Placental epithelial cell (primary cell): ENCODE measurements at places on chromosomes 13 and 19. TPM values are rescaled to one million over a fixed set of nuclear protein-coding genes. Genes with fewer than 3 reads are reported as not detected.

Gene WDR88
- not detected in 2 replicates for total RNA-seq

Gene COX6B1
- total RNA-seq, result 268 and 559 TPM in 2 replicates

Gene ZSWIM4
- 2.0 and 4.1 TPM in 2 replicates for total RNA-seq

Gene ADGRE3
- not detected in 2 replicates for total RNA-seq

Gene FGF14
- under 0.01 TPM in 2 replicates for total RNA-seq

Gene NANOS3
- 1.3 TPM in 1 of 2 replicates, not detected in the other for total RNA-seq

Gene KLK7
- total RNA-seq, result not detected in 2 replicates

Gene ANGPTL4
- 0.22 and 0.39 TPM in 2 replicates for total RNA-seq

Gene ZNF615
- 6.7 and 15.3 TPM in 2 replicates for total RNA-seq

Gene CD37
- not detected in 2 replicates for total RNA-seq

Gene TUBA3C
- total RNA-seq, result not detected in 2 replicates

Gene ZNF418
- total RNA-seq, result 5.5 and 11.4 TPM in 2 replicates

Gene GFY
- total RNA-seq, result not detected in 2 replicates

Gene ZSCAN4
- total RNA-seq, result 0.22 and 0.39 TPM in 2 replicates

Gene MTUS2
- total RNA-seq, result 3.8 and 7.9 TPM in 2 replicates

Gene IZUMO4
- 0.65 and 3.5 TPM in 2 replicates for total RNA-seq

Gene KLK14
- not detected in 2 replicates for total RNA-seq

Gene TMPRSS9
- not detected in 2 replicates for total RNA-seq

Gene MBD3L2
- total RNA-seq, result not detected in 2 replicates

Gene RTBDN
- not detected in 2 replicates for total RNA-seq

Gene KLF12
- 28.8 and 35.7 TPM in 2 replicates for total RNA-seq

Gene S1PR5
- total RNA-seq, result 0.39 TPM in 1 of 2 replicates, not detected in the other

Gene LIM2
- total RNA-seq, result not detected in 2 replicates

Gene LACC1
- 11.7 and 13.0 TPM in 2 replicates for total RNA-seq

Gene SPC24
- 8.2 and 31.9 TPM in 2 replicates for total RNA-seq

Gene TEX29
- 0.79 TPM in 1 of 2 replicates, not detected in the other for total RNA-seq

Gene CCL25
- total RNA-seq, result not detected in 2 replicates

Gene LGALS14
- not detected in 2 replicates for total RNA-seq

Gene GJA3
- total RNA-seq, result under 0.01 and 0.22 TPM in 2 replicates

Gene DNM2
- total RNA-seq, result 154 and 156 TPM in 2 replicates

Gene ZNF71
- total RNA-seq, result 9.2 and 9.8 TPM in 2 replicates

Gene ASPDH
- not detected in 2 replicates for total RNA-seq

Gene DNAAF3
- 0.76 TPM in 1 of 2 replicates, not detected in the other for total RNA-seq

Gene VSTM1
- total RNA-seq, result not detected in 2 replicates
